ENCODE measurements at places on chromosomes 11 and 22.

DNA sequence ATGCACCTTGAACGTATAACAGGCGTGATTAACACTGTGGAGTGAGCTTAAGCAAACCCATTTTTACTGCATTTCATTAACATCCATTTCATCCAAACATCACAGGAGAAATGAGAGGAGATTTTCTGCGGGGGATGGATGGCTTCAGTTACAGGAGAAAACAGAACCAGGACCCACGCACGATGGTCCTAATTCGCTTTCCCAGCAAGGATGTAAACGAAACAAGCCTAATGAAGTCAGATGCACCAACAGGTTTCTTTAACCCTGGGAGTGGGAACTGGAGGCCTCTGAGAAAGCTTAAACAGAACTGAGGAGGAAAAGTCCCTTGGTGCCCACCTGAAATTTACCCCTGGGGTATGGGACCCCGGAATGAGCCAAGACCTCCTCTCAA, 2.7 kb downstream of the CADM1 start:
- no peak for DNase-seq

DNA sequence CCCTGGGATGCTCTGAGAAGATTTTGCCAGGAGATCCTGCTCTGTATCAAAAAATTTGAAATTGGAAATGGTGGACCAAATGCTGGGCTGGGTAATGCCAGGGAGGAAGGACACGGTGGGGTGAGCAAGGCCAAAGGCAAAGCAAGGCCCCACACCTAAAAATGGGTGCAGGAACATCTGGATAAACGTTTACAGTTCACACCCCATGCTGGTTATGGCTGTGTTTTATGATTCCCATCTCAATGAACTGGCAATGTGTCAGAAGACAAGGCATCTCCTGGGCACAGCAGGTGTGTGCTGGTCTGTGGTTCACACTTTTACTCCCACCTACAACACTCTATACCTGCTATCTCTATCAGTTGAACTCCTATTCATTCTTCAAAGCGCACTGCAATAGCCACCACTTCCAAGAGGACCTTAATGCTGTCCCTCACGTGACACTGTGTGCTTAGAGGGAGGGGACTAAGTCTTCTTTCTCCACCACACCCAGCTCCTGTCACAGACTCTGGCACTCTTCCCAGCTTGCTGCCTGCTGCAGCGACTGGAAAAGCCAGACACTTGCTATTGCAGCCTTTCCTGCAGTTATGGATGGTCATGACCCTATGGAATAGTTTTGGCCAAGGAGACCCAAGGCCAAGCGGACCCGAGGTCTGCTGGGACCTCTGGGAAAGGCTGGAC, 277.5 kb downstream of the CTTN start:
- DNase-seq, result peak; percentile 26

- DNase-seq, result no peak
Observed at GRCh38 chr11:128187835-128188234, 399.5 kb downstream of the ETS1 start.

DNA sequence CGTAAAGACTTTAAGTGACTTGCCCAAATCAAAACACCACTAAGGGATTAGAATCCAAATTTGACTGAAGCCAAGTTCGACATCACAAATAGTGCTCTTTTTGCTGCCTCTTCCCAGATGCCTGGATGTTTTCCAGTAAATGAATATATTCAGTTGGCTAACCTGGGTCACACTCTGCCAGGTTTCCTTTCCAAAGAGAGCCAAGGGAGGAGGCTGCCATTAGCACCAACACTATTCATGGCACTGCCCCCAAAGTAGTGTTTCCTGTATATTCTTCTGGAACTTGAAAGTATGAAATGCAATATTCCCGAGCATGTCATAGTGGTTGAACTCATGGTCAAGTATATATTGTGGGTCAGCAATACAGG, 219.3 kb upstream of the UBASH3B start:
- DNase-seq, result no peak

DNA sequence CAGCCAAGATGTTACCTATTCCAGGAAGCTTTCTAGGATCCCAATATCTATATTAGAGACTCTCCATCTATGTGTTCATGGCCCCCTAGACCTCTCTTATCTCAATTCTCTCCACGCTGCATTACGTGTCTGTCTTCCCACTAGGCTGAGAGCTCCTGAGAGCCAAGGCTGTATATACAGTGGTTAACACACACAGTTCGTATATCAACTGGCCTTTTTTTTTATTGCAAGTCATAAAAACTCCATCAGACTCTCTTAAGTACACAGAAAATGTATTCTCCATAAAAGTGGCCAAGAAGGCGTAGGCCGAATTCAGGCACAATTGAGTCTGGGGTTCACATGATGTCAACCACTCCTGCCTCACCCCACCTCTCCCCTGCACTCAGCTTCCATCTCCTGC, 115.9 kb downstream of the TRIM29 start:
- DNase-seq, result no peak

- no peak for DNase-seq
Observed at GRCh38 chr11:96185220-96185768, 157.7 kb downstream of the MAML2 start.

- DNase-seq, result no peak
Observed at GRCh38 chr22:33047744-33048143, 10.4 kb downstream of the SYN3 start.

DNA sequence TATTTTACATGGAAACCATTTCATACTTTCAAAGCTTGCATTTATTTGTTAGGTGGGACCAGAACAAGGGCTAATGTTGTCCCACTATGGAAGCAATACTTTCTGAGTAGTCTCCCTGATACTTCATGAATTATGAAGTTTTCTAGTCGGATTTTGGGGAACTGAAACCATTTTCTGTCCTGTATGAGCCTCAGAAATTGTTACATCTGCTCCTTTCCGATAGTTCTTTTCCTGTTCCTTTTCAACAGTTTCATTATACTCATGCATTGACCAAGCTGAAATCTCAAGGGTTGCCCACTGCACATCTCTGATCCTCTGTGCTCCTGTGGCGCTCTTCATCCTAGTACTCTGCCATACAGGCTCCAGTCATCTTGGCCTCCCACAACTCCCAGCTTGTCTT, 31.5 kb upstream of the GLYATL1 start:
- DNase-seq, result no peak

- DNase-seq, result no peak
Observed at GRCh38 chr11:63530021-63530420, 6.6 kb upstream of the PLAAT4 start.

DNA sequence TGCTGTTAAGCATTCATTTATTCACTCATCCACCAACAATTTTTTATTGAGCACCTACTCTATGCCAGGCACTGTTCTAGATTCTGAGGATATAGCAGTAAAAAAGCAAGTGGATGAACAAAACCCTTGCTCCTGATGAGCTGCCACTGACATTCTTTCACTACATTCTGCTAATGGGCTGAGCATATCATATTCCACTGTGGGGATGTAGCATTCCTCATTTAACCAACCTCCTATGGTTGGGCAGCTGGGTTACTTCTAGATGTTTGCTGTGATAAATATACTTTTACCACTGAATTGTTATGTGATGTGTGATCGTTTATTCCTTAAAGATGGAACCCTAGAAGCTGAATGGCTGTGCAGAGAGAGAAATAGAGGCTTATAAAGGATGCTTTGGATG, 176.9 kb downstream of the MN1 start:
- DNase-seq, result no peak
